Smooth muscle cell of the brain vasculature (primary cell): ENCODE measurements at places on chromosomes 12 and 14.

DNA sequence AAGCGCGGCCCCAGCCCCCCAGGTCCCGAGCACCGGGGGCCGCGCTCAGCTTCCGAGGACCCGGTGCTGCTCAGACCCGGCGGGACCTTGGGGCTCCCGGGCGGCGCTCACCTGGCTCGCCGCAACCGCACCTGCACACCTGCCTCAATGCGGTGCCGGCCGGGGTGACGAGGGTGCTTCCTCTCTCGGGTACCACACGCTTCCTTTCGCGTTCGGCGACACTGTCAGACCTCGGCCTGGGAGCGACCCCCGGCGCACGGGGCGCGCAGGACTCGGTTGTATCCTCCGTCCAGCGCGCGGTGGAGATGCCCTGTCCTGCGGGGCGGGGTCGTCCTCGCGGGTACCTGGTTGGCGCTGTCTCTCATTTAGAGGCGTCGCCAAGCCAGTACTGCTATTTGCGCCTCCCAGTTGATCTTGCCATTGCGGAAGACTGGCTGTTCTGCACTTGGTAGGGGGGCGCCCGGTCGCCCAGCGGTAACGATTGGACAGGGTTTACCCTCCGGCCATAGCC is 718 bp downstream of the PACS2 start:
- DNase-seq: no peak

DNA sequence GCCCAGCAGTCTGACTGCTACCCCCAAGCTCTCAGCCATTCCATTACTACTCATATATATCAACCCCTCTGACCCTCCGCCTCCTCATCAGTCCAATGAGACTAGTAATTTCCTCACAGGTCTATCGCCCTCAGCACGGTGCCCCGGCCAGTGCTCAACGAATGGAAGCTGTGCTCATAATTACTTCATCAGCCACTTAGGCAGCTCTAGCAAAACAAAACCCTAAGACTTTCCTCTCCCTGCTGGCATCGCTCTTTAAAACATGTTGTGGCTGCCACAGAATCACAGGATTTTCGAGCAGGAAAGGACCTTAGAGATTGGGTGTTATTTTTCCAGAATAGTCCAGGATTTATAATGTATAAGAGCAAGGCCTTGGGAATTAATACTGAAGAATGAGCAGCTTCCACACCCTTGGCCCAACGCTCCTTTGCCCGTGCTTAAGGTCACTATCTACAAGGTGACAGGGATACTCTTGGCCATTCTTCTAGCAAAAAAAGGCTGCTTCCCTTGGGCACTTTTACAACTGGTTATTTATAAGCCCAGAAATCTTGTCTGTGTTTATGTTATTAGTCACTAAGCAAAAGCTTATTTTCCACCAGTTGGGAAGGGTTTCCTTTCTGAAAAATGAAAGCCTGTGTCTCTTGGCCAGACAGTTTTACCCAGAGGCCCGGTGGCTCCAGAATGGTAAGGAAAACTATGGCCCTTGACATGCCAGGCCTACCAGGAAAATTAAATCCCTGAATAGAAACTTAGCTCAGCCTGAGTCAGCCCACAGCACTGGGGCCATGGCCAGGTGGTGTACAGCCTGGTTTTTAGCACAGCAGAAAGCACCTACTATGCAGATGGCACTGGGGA is 47.9 kb downstream of the NUAK1 start:
- no peak for DNase-seq

DNA sequence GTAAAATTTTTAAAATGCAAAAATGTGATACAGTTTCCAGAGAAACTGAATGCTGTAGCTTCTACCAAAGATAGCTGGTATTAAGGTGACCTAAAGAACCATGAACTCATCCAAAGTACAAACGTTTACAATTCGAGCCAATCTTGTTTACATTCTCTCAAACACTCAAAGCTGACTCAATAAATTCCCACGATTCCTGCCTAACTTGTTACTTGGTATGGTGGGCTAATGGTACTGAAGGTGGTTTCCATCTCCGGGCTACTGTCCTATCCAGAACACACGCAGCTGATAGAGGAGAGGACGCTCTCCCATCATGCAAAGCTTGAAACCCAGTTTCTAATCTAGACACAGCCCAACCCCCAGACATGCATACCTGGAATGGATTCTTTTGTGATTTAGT is 31.5 kb downstream of the RAD9B start:
- DNase-seq: no peak

GRCh38 chr14:67643713-67644112 is 24.0 kb downstream of the ARG2 start:
- DNase-seq: no peak

- DNase-seq: no peak
These were observed 16.1 kb downstream of the CLSTN3 start for GRCh38 chr12:7146228-7146627.

- no peak for DNase-seq
These were observed 14.2 kb upstream of the TXNRD1 start for GRCh38 chr12:104201238-104202001.

DNA sequence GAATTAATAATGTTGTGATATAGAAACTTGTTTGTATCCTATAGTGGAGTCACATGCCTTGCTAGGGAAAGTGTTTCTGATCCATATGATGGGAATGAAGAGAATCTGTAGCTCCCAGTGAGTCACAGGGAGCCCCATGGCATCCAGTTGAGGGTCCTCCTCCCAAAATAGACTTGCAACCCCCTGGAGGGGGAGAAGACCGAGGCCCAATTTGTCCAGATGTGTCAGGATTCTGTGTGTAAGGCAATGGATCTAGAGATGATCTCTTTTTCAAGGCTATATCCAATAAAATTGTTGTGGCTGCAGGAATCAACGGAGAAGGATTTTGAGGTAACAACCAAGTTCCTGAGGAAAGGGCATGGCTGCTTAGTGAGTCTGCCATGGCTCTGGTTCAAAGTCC is 121.8 kb downstream of the BCL11B start:
- no peak for DNase-seq

GRCh38 chr12:11701433-11701832 is 52.0 kb downstream of the ETV6 start:
- DNase-seq: no peak
